ENCODE measurements at places on chromosomes 1 and 21.

GRCh38 chr1:157404614-157405013 lies 147.7 kb downstream of the FCRL5 start:
- no peak for DNase-seq

- DNase-seq: no peak
These were observed 5.5 kb upstream of the ANKRD65 start for GRCh38 chr1:1426496-1427105.

DNA sequence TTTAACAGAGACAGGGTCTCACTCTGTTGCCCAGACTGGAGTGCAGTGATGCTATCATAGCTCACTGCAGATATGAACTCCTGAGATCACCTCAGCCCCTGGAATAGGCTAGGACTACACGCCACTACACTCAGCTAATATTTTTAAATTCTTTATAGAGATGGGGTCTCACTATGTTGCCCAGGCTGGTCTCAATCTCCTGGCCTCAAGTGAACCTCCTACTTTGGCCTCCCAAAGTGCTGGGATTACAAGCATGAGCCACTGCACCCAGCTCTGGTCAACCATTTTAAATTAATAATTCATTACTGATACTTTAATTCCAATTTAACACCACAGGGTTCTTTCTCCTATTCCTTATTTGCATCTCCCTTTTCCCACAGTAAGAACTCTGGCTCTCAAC lies 18.5 kb upstream of the EPS15 start:
- no peak for DNase-seq

GRCh38 chr1:156319664-156320063 lies 18.4 kb downstream of the CCT3 start:
- DNase-seq: no peak

DNA sequence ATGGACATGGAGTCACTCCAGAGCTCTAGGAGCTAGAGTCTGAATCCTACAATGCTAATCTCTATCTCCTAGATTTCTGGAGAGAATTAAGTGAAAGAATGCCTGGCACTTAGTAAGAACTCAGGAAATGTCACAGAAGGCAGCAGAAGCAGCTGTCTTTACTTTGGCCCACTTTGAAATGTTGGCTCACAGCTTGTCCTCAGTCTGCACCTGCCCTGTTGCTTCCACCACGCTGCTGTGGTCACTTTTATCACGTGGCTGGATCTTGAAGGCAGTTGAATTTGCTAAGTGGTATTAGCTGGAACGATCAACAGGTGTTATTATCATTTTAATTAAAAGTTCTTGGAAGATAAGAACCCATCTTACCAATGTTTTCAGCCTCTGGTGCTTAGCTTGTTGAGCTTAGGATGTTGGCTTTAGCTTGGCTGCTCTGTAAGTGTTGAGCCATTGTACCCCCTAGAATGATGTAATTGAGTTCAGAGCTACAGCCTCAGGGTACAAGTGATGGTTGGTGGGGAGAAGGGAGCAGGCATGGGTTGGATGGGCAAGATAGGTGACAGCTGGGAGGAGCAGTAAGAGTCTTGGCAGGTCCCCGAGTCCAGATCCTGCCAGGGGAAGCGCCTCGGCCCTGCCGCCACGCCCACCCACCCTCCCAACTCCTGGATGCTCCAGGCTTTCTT lies 41.9 kb upstream of the EPS8L3 start:
- DNase-seq: no peak

- no peak for DNase-seq
These were observed 8.2 kb upstream of the METTL18 start for GRCh38 chr1:169802888-169803287.

GRCh38 chr1:167602840-167603239 lies 27.2 kb upstream of the RCSD1 start:
- DNase-seq: no peak

GRCh38 chr1:110520827-110521226 lies 1.9 kb upstream of the KCNA10 start:
- no peak for DNase-seq

- DNase-seq: no peak
These were observed 25.3 kb upstream of the LRRC8B start for GRCh38 chr1:89499320-89499719.

DNA sequence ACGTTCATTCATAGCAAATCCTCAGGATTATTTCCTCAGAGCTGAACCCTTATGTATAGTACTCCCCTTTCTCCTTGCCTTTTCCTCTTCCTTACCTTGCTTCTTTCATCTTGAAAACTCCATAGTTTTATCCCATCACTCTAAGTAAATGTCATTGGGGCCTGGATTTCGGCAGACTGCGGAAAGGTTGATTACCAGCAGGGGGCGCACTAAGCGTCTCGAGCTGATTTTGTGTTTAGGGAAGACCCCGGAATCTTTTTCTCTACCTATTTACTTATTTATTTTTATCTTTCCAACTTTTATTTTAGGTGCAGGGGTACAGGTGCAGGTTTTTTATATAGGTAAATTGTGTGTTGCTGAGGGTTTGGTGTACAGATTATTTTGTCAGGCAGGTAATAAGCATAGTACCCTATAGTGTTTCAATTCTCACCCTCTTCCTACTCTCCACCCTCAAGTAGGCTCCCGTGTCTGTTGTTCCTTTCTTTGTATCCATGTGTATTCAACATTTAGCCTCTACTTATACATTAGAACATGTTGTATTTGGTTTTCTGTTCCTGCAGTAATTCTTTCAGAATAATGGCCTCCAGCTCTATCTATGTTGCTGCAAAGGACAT lies 11.4 kb upstream of the MTARC1 start:
- DNase-seq: peak; percentile 19

GRCh38 chr1:152198982-152199381 lies 25.0 kb downstream of the HRNR start:
- no peak for DNase-seq

GRCh38 chr1:42646056-42646455 lies 12.2 kb upstream of the PPIH start:
- DNase-seq: no peak

GRCh38 chr1:27542463-27543273 lies 52.7 kb upstream of the WASF2 start:
- DNase-seq: no peak

DNA sequence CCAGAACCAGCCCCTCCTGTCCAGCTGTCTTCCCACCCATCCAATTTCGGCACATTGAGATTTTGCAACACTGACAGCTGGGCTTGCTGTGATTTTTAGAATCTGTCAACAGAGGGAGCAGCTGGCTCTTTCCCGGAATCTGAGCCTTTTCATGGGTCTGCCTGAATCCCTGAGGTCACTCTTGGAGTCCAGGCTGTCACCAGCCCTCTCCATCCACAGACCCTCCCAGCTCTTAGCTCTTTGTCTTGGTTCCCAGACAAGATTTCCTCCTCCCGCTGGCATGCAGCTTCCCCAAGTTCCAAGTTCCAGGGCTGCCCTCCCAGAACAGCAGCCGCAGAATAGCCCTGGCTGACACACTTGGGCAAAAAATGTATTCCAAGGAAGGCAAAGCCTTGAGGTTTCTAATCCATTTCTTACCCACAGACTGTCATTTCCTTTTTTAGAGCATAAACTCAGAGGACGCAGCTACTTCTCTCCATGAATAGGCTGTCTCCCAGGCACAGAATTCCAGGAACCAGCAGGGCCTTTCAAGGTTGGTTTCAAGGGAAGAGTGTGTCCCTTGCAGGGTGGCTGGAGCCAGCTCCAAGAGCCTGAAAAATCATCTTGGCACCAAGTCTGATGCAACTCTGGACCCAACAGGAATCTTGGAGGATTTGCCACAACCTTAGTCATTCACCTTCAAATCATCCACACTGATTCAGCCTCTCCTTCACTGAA lies 7.1 kb upstream of the TMEM61 start:
- no peak for DNase-seq

DNA sequence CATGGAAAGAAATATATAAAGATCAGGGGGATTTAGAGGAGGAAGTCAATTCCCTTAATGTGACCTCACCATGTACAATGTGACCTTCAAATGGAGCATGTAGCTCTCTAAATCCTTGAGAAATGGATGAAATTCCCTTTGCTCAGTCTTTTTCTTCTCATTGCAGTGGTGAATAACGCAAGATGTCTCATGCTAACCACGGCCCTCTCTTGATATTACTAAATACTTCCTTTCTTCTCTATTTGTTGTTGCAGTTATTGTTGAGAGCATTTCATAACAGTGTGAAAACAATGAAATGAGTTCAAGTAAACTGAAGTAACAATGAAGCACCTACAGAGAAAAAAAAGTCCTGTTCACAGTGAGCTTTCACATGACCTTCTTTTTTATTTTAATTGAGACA lies 55.6 kb downstream of the ZNF281 start:
- DNase-seq: no peak
